ENCODE measurements at places on chromosomes 3 and 15.

DNA sequence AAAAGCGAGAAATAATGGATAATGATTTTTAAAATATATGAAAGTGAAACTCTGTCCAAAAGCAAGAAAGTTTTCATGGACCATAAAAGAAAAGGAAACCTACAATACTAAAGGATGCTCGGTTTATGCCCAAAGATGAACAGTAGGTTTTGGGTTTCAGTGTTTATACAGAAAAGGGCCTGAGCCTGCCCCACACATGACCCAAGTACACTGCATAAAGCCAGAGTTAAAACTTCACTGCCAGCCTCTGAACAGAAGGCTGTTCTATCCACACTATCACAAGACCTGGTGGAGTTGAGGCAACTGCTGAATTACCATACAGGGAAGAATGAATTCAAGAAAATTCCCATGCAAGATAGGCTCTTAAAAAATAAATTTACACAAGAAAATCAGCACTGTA lies 165.2 kb downstream of the MECOM start:
- no peak for DNase-seq

GRCh38 chr3:78258798-78259197 lies 1218.9 kb downstream of the ROBO2 start:
- no peak for DNase-seq

GRCh38 chr3:149810846-149811245 lies 2.2 kb upstream of the RNF13 start:
- no peak for DNase-seq

DNA sequence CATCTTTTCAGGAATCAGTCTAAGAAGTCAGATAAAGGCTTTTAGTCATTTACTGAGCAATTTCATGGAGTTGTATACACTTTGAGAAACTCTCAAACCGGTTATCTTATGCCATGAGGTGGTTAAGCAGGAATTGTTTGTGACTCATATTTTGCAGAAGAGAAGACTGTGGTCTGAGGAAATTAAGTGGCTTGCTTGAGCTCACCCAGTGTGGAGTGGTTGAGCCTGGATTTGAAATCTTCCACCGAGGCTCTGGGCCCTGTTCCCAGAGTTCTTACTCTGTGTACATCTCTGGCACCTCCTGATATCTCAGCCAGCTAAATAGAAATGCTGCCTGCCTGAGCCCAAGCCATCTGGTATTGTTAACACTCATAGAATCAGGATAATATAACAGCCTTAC lies 37.8 kb upstream of the BCL6 start:
- DNase-seq: no peak

Measured in femur (tissue), 1 donor.